ENCODE measurements at places on chromosomes 12 and 14.
A peak's percentile ranks its signal among the peaks of the same experiment; 100 is the strongest.

DNA sequence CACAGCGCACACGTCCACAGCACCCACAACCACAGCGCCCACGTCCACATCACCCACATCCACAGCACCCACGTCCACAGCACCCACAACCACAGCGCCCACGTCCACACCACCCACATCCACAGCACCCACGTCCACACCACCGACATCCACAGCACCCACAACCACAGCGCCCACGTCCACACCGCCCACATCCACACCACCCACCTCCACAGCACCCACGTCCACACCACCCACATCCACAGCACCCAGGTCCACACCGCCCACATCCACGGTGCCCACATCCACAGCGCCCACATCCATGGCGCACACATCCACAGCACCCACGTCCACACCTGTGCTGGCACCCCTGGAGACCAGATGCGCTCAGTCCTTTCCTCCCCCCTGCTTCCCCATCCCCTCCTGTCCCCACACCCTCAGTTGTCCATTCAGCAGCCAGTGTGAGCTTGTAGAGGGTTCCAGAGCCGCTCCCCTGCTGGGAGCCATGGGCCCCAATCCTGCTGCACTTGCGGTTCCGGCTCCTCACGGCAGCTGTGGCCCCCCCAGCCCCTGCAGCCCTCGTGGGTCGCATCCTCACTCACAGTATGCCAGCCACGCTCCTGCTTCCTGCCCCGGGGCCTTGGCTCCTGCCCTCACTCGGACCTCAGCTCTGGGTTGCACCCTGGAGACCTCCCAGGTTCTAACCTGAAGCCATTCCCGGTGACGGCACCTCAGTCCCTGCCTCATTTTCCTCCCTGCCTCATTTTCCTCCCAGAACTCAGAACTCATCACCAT is 37.8 kb downstream of the GALNT9 start:
- DNase-seq, result no peak

- no peak for DNase-seq
Measured at GRCh38 chr12:96497855-96498254, 8.5 kb downstream of the CFAP54 start.

DNA sequence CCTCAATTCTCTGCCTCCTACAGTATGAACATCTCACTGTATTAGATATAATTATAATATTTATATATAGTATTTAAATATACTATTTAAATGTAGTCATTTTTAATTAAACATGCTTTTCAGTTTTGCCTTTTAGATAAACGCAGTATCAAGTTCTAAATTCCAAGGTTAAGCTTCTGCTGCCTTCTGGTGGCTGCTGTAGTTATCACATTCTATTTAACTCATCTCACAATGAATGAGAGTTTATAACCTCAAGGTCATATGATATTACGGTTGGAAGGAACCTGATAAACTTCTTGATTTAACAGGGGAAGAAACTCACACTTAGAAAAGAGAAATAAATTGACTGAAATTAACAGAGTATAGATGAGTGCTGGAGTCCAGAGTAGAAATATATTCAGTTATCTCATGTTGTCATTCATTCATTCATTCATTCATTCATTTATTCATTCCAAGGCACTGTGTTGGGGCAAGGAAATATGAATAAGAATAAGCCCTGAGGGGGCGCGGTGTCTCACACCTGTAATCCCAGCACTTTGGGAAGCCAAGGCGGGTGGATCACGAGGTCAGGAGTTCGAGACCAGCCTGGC is 31.9 kb downstream of the GUCY2C start:
- peak; percentile 56 for DNase-seq

DNA sequence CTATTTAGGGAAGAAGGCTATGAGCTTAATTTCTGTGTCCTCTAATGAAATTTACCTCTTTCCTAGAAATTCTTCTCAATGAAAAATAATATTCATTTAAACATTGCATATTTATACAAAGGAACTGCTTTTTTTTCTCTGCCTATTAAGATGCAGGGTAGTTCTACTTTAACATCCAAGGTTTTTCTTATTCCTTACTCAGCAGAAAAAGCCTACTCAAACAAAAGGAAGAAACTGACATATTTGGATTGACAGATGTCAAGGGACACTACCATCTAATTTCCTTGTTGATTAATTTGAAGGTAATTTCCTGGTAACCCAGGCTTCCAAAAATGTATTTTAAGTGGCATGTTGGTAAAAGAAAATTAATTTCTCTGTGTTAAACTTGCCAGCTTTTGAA is 192.3 kb downstream of the EGLN3 start:
- DNase-seq, result no peak

DNA sequence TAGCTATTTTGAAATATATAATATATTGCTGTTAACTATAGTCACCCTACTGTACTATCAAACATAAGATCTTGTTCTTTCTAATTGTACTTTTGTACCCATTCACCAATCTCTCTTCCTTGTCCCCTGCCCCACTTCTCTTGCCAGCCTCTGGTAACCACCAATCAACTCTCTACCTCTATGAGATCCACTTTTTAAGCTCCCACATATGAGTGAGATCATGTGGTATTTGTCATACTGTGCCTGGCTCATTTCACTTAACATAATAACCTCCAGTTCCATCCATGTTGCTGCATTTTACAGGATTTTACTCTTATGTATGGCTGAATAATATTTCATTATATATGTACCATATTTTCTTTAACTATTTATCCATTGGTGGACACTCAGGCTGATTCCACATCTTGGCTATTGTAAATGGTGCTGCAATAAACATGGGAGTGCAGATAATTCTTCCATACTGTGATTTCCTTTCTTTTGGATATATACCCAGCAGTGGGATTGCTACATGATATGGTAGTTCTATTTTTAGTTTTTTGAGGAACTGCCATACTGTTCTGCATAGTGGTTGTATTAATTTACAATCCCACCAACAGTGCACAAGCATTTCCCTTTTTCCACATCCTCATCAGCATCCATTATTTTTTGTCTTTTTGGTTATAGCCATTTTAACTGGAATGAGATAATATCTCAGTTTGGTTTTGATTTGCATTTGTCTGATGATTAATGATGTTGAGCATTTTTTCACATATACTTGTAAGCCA is 33.5 kb upstream of the SPIC start:
- DNase-seq, result no peak

DNA sequence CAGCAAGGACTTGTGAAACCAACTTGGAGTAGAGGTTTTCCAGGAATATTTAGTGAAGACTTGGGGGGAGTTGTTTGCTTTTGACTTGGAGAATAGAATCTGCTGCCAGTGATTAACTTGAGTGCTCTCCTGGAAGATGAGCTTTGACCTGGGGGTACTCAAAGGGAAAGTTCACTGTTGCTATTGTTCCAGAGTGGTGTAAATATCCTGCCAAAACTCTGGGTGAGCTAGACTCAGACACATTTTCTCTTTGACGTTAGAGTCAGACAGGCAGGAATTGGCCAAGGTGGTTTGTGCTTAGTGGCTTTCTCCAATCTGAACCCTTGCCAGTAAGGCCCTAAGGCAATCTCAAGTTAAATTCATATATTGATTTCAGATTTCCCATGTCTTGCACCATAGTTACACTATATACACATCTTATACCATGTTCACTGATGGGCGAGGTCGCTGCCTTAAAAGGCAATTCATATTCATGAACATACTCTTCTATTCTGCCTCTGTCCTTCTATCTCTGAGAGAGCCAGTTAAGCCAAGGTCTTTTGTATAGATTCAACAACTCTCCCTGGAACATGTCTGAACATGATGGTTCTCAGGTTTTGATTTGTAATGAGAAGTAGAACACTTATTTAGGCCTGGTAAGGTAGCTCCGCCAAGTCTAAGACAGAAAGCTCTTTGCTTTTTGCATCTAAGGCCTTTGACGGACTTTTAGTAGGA is 204.6 kb upstream of the SLC38A2 start:
- no peak for DNase-seq

DNA sequence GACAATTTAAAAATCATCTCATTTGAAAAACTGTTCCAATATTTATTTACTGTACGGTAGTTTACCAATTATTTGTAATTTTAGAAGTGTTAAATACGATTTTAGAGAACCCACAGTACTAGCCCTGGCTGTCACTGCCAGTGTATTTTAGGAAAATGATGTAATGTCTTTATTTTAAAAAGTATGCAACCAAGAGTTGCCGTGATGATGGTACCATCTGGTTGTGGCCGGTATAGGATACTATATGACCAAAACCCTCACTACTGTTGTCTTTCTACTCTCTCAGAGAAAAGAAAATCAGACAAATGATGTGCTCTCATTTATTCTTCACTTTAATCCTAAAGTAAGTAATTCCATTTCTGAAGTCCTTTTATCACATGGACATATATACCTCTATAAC is 395.0 kb downstream of the FOXG1 start:
- no peak for DNase-seq

DNA sequence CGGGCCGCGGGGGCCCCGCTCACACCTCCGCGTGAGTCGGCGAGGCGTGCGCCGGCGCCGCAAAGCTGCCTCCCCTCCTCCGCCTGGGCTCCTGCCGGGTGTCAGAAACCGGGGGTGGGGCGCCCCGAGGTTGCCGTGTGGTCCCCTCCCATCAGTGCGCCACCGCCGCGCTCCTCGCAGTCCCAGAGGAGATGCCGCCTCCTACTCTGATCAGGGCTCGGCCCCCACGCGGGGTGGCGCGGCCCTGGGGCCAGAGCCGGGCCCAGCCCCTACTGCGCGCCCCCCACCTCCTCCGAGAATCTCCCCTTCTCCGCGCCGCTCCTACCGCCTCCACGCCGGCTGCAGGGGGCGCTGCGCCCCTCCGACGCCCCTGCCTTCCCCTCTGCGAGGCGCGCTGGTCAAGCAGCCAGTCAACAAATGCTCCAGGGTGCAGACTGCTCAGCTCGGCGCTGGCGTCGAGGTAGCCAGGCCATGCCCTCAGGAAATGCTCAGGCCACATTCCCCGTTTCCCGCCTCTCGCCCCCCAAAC is 467 bp upstream of the JAG2 start:
- DNase-seq, result peak; percentile 17

- DNase-seq, result no peak
Measured at GRCh38 chr12:89875225-89875624, 166.6 kb upstream of the ATP2B1 start.

DNA sequence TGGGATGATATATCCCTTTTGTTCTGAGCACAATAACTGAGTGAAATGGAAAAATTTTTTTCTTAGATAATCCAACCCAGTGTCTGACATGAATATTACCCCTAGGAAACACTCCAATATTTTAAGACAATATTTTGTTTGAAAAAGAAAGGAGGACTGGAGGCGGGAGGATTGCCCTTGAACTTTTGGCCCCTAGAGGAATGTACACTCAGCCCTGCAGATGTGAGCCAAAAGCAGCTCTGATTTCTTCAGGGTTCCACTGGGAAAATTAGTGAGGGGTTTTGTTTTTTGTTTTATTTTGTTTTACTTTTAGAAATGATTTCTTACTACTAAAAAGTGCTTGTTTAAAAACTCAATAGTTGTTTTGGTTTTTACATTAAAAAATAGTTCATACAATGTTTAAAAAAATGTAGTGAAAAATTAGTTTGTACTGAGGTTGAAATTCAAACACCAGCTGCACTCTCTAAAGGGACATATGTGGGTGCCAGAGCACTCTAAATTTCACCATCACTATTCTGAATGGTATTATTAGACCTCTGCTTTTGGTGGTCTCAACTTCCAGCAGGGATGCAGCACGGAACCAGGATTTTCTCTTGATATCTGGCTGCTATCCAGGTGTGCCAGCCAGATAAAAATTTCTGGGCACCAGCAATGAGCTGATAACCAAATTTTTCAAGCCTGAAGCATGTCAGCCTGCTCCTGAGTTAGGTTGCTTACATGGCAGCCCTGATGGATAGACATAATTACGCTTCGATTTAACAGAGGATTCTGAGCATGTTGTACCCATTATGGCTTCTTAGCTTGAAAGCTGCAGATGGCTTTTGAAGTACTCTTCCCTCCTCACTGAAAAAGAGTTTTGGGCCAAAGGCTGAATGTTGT is 141.9 kb downstream of the ANO6 start:
- DNase-seq, result no peak

DNA sequence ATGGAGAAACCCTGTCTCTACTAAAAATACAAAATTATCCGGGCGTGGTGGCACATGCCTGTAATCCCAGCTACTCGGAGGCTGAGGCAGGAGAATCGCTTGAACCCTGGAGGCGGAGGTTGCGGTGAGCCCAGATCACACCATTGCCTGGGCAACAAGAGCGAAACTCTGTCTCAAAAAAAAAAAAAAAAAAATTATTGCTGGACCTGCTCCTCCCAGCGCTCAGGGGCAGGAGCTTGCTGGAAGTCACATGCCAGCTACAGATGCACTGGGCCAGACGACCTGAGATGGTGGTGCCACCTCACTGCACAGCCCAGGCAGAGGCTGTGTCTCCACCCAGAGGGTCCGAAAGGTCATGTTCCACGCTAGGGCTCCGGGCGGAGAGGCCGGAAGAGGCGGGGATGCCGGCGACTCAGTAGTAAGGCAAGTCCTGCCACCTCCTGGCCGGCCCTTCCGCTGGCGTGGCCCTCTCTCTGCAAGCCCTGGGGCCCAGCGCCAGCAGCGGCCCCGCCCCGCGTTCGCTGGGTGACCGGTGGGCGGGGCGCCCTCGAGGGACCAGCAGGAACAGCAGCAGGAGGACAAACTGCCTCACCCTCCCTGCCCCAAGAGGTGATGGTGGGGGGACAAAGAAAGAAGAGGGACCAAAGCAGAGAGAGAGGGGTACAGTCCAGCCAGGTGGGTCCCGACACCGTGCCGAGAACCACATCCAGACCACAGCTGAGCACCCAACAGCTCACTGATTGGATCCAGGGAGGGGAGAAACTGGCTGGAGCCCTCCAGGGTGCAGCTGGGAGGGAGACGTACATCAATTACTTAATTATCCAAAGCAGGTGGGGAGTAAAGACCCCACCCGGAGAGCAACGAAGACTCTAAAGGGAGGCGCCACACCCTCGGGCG is 3.6 kb upstream of the RHOF start:
- DNase-seq, result no peak

GRCh38 chr14:101010293-101010692 is 106.8 kb upstream of the RTL1 start:
- DNase-seq, result no peak

DNA sequence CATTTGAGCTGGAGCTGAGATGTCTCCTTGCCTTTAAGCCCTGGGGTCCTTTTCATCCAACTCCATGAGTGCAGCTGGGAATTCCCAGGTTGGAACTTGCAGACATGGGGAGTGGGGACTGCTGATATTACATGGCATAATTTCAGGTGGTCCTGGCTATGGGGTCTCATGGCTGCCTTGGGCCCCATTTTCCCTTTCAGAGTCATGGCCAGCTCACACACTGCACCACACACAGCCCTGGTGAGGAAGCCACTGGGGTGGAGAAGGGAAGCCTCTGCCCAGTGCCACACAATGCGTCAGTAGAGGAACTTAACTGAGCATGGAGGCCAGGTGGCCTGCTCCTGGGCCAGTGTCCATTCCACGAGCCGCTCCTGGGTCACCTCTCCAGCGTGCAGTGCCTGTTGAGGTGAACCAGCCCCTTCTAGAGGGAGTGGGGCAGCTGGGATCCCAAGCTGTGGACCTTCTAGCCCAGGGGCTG is 17.3 kb upstream of the KRT86 start:
- no peak for DNase-seq
